HT-29 (cell line): ENCODE measurements at places on chromosomes 7 and 10. TPM values are rescaled to one million over a fixed set of nuclear protein-coding genes. Genes with fewer than 3 reads are reported as not detected.
A peak's percentile ranks its signal among the peaks of the same experiment; 100 is the strongest.

GRCh38 chr10:89047397-89047796 lies 56.8 kb downstream of the FAS start:
- no peak for DNase-seq

SMKR1 gene
- 2.9 and 3.5 TPM in 2 replicates for total RNA-seq

GRCh38 chr10:19906108-19906791 lies 90.0 kb downstream of the PLXDC2 start:
- no peak for DNase-seq

DNA sequence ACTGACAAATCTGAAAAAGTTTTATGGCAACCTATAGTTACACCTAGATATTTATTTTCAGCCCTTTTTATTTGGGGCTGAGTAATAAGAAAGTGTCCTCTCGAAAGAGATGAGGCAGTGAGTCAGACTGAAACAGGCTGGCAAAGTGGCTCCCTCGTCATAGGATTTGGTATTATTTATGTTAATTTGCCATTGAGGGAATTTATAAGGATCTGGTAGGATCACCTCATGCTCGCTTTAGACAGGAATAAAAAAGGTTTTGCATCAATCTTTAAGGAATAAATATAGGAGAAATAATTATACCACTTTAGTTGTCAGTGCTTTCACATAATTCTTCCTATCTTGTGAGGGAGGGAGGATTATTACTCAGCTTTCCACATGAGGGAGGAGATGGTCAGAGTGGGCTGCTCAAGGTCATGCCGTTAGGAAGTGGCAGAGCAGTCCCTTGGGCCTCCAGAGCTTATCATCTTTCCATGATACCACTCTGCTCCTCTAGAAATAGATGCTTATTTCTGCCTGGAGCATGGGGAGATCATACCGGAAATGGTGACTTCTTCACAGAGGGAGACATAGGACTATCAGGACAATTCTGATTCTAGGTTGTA lies 356.8 kb downstream of the GPR158 start:
- no peak for DNase-seq

DNA sequence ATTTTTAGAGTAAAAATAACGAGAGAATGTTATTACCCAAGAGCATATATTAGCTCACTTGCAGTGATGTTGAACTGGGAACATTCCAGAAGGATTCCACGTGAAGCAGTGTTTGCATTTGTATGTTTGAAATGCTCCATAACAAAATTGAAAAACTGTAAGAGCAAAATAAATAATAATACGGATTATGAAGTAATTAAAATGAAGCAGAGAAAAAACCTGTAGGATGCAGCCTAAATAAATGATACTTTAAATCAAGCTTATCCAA lies 203.3 kb downstream of the BAMBI start:
- no peak for DNase-seq

DNA sequence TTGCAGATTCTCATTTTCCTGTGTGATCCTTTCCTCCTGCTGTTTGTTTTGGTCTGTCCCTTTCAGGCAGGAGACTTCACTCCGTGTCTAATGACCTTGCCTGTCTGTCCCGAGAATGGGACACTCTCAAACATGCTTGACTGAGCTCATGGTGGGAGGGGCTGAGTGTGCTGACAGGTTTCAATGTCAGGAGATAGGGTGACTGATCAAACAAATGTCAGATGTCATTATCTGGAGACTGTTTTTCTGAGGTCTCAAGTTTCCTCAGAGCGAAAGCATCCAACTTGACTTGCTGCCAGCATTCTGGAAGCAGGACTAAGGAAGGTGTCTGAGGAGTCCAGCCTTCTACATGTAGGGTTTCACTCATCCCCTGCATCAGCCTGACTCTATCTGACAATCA lies 228.8 kb upstream of the KIAA1217 start:
- no peak for DNase-seq

- DNase-seq = no peak
These were observed 239.7 kb upstream of the HABP2 start for GRCh38 chr10:113313048-113313602.

DNA sequence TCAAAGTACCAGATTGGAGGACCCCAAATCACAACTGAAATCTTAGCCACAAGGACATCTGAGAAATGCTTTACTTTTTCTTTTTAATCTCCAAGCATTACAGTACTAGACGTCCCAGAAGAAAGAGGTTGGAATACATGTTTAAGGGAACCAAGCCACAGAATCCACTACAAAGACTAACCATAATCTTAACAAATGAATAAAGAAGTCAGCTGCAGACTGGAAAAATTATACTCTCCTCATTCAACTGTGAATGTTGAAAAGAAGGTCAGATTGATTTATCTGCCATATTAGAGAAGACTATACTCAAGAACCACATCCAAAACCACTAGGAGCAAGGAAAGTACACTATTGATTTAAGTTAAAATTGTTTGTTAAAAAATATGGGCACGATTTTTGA lies 102.1 kb upstream of the ABCB5 start:
- DNase-seq = no peak

DNA sequence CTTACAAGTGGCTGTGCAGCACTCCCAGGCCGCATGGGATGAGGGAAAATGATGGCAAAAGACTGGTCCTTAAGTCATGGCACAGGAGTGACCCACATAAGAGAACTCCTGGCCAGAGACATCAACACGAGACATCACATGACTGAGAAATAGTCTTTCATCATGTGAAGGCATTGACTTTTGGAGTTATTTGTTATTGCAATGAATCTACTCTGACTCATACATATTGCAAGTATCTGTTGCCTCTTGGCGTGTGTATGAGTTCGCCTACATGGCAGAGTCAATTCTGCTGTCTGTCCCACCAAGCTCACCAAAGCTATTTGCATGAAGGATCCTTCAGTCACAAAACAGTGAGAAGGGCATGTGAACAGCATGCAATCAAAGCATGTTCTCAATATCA lies 59.7 kb upstream of the HABP2 start:
- DNase-seq = no peak

GRCh38 chr7:14341200-14341775 lies 351.8 kb upstream of the ETV1 start:
- DNase-seq = no peak

DNA sequence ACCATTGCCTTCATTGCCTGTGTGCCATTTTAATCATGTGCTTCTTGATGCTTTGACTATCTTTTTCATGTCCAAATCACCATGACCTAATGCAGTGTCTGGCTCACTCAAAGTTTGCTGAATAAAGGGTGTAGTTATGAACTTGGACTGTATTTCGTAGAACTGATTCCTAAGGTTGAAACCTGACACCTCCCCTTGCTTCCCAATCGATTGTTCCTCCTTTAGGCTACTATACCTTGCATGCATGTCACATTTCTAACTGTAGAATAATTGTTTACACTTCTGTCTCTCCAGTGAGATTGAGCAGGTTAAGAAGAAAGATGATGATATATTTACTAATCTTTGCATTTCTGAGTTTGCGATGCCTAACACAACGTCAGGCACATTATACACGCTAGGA lies 41.0 kb upstream of the CDK1 start:
- DNase-seq = peak; percentile 7

GRCh38 chr7:157224627-157225026 lies 85.9 kb downstream of the UBE3C start:
- peak; percentile 29 for DNase-seq

GRCh38 chr10:34824870-34825269 lies 9.8 kb upstream of the PARD3 start:
- peak; percentile 34 for DNase-seq

- no peak for DNase-seq
These were observed 354.4 kb upstream of the MKI67 start for GRCh38 chr10:128480601-128481000.

DNA sequence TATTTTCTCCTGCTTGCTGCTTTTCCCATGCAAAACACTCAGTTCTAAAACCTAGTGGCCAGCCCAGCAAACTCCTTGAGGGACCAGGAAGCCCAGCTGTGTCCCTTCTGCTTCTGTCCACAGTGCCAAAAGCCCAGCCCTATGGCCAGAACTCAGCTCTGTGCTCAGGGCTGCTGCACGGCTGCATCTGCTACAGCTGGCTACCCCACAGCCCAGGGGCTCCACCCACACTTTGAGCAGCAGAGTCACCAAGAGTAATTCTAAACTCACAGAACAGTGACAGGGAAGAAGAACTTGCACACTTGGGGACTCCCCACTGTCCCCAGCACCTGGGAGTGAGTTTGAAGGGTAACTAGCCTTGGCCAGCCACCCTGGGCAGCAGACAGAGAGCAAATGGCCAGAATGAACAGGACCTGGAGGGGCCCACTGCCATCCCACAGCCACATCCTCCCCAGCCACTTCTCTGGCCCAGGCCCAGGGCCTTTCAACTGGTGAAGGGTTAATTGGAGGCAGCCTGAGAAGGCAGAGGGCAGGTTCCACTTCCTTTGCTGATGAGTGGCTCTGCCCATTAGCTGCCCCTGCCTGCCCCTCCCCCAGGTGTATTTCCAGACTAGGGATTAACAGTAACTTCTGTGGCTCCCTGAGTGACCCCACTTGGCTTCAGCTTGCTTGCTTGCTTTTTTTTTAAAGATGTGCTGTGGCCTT lies 28.1 kb upstream of the TRIM8 start:
- DNase-seq = no peak

GRCh38 chr10:34811968-34812514 lies 3.1 kb downstream of the PARD3 start:
- DNase-seq = no peak

GSAP gene
- total RNA-seq = 3.7 and 6.0 TPM in 2 replicates

- DNase-seq = no peak
These were observed 52.4 kb downstream of the PLCE1 start for GRCh38 chr10:94046098-94046497.

GRCh38 chr10:49280001-49280408 lies 19.0 kb upstream of the C10orf71 start:
- no peak for DNase-seq

DNA sequence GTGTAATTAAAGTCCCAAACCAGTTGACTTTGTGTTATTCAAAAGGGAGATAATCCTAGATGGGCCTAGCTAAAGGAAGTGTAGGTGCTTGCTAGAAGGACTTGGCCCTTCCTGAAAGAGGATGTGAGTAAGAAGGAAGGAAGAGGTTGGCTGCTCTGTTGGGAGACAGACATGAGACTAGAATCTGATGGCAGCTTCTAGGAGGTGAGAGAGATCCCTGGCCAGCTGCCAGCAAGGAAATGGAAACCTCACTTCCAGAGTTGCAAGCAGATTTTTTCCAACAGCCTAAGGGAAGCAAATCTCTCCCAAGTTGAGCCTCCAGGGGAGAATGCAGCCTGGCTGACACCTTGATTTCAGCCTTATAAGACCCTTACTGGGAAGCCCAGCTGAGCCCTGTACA lies 368.4 kb upstream of the ZMIZ1 start:
- peak; percentile 19 for DNase-seq

DNA sequence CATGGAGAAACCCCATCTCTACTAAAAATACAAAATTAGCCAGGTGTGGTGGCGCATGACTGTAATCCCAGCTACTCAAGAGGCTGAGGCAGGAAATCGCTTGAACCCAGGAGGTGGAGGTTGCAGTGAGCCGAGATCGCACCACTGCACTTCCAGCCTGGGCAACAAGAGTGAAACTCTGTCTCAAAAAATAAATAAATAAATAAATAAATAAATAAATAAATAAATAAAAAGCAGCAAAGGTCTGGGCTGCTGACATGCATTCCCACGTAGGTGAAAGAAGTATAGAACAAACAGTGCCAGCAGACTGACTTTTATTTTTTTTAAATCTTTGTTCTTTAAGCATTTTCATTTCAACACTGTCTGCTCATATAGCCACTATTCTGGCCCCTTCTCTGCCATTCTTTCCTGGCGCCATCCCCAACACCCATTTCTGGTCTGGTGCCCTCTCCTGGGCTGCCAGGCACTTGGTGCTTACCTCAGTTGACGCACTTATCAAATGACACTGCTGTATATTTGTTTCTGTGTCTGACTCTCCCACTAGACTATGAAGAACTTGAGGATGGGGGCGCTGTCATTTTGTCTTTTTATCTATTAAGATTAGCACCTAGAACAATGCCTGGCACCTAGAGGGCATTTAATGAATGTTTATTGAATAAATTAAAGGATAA lies 15.6 kb downstream of the FAM107B start:
- peak; percentile 67 for DNase-seq

DNA sequence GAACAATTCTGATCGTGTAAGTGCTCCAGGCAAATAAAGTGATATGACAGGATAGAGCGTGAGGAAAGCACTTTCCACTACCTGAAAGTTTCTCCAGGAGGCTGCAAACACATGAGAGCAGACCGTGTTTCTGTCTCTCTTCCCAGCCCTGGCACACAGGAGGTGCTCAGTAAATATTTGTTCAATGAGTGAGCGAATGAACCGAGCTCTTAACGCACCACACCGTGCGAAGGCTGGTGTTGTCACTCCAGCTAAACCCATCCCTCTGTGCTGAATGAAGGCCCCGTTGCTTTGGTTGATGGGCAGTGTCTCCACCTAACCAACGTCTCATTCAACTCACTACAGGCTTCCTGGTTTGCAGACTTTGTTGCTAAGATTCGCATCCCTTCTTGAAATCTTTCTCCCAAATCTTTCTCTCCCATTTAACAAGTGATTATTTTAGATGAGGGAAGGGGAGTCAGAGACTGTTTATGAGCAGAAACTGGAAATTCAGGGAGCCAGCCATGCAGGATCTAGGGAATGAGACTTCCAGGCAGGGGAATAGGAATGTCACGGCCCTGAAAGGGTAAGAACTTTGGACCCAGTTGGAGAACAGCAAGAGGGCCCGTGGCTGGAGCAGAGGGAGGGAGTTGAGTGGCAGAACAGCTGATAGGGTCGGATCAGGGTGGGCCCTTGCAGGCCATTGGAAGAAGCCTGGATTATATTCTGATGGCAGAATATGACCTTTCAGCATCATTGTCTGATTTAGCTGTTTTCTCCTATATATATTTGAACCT lies 282.6 kb downstream of the CAMK1D start:
- DNase-seq = peak; percentile 13

ACSL5 gene
- total RNA-seq = 122 and 133 TPM in 2 replicates

- DNase-seq = no peak
These were observed 85.1 kb downstream of the SVOPL start for GRCh38 chr7:138616085-138616484.

- no peak for DNase-seq
These were observed 591.1 kb downstream of the TNS3 start for GRCh38 chr7:46990761-46991160.

- DNase-seq = no peak
These were observed 12.0 kb downstream of the EVX1 start for GRCh38 chr7:27254625-27255024.

- DNase-seq = no peak
These were observed 144.2 kb downstream of the JCAD start for GRCh38 chr10:29914986-29915785.

DNA sequence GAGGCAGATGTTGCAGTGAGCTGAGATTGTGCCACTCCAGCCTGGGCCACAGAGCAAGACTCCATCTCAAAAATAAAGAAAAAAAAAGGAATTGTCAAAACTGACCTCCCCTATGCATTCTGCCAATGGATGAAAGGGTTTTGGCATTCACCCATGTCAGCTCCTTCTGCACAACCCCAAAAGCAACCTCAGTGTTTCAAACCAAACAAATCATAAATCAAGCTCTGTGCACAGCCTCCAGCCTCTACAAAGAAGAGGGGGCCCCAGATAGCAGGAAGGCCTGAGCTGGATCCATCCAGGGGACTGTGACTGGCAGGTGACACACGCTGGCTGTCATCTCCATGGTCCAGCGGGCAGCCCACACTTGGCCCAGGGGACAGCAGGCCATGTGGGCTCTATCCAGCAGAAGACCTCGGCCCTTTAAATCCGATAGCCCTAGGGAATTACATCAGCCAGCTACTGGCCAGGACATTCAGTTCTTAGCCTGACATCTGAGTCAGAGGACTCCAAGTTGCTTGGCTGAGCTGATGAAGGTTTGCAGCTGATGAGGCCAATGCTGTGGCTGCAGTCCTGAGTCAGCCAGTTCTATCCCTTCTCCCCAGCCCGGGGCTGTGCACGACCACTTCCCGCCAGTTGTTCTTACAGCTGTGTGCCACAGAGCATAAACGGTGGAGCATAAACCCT lies 52.0 kb upstream of the FIGNL1 start:
- no peak for DNase-seq

GRCh38 chr7:29893351-29893965 lies 87.2 kb downstream of the WIPF3 start:
- DNase-seq = no peak

PSD gene
- total RNA-seq = 0.18 and 0.47 TPM in 2 replicates
